ENCODE measurements at places on chromosomes 6 and 20.

DNA sequence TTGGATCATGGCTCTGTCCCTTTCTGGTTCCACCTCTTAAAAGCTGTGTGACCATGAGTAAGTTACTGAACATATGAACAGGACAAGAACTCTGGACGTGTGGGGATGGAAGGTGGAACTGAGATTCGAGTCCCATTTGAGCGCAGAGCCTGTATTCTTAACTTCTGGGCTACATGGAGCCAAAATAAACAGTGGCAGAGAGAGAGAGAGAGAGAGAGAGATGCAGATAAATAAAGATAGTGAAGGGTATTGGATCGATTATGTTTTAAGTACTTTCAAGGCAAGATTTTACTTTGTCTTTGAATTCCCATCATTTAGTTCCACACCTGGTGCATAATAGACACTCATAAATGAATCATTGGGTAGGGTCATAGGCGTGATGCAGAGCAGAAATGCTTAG, 39.7 kb downstream of the SLC35D3 start:
- DNase-seq, result no peak

- no peak for DNase-seq
These were observed 241.1 kb upstream of the TSHZ2 start for GRCh38 chr20:52731093-52731492.

GRCh38 chr6:14822012-14822553, 423.8 kb upstream of the JARID2 start:
- no peak for DNase-seq

DNA sequence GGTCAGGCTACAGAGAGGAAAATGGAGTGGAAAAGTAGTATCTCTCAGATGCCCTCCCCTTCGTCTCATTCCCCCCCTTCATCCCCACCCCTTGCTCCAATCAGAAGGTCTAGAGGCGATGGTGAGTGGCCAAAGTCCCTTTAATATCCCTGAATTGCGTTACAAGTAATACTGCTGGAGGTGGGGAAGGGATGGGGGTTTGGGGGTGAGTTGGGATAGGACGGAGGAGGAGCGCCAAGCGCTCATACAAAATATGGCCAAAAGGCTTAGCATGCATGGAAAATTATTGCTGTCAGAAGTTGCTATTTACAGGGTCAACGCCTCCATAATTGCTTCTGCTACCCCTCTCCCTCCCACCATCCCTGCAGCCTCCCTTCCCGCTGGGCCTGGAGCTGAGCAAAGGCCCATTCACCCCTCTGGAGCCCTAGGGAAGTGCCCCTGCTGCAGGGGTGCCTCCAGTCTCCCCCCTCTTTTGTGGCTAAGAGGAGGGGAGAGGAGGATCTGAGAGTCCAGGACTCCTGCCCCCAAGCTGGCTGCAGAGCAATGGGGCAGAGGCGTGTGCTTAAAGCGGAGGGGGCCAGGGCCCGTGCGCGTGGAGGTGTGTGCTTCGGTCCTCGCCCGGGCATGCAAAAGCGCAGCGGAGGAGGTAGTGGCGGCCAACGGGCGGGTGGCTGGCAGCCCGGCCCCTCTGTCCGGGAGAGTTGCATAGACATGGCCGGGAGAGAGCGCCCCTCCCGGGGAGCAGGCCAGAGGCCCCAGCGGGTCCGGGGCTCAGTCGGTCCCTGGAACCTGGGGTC, 8.7 kb upstream of the SRXN1 start:
- DNase-seq, result no peak

DNA sequence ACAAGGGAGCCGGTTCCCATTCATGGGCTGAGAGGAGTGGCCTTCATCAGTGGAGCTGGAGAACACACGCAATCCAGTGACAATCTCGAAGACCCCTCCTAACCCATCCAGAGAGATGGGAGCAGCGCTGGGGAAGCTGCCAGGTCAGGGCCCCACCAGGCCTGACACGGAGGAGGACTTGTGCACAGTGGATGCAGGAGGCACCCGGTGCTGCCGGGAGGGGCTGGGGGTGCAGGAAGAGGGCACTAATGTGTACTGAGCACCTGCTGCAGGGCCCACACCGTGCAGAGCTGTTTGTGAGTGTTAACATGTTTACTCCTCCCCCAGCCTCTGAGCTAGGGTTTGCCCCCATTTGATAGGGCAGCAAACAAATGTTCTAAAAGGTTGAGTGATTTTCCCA, 43.8 kb upstream of the GPR6 start:
- DNase-seq, result no peak

DNA sequence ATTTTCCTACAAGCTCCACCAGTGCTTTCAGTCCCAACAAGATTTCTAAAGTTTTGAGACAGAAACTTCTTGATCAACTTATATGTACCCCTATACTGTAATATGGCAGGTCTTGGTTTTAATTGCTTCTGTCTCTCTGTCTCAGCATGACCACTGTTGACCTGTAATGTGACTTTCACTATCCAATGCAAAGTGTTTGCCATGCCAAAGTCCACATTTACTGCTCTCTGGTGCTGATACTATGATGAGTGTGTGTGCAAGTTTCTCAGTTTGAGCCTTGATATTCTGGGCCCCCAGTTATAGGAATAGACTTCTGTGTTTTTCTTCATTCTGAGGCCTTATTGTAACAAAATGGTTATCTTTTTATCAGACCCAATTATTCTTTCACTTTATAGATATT, 45.8 kb downstream of the OR2J2 start:
- no peak for DNase-seq

- no peak for DNase-seq
These were observed 988 bp downstream of the TIAM2 start for GRCh38 chr6:154996016-154996590.

- no peak for DNase-seq
These were observed 9.0 kb upstream of the MRGBP start for GRCh38 chr20:62787321-62787720.

- no peak for DNase-seq
These were observed 121.3 kb upstream of the NHSL1 start for GRCh38 chr6:138620630-138621029.

GRCh38 chr6:166554316-166554715, 32.2 kb downstream of the RAMACL start:
- no peak for DNase-seq

- no peak for DNase-seq
These were observed 56.4 kb downstream of the ADTRP start for GRCh38 chr6:11722220-11722619.

GRCh38 chr6:121216928-121217327, 117.4 kb downstream of the TBC1D32 start:
- DNase-seq, result no peak

- DNase-seq, result no peak
These were observed 2.5 kb downstream of the PPDPF start for GRCh38 chr20:63522981-63523611.

GRCh38 chr20:20740541-20740940, 28.1 kb upstream of the RALGAPA2 start:
- DNase-seq, result no peak

- DNase-seq, result no peak
These were observed 2.2 kb upstream of the SIRT5 start for GRCh38 chr6:13572240-13572639.

DNA sequence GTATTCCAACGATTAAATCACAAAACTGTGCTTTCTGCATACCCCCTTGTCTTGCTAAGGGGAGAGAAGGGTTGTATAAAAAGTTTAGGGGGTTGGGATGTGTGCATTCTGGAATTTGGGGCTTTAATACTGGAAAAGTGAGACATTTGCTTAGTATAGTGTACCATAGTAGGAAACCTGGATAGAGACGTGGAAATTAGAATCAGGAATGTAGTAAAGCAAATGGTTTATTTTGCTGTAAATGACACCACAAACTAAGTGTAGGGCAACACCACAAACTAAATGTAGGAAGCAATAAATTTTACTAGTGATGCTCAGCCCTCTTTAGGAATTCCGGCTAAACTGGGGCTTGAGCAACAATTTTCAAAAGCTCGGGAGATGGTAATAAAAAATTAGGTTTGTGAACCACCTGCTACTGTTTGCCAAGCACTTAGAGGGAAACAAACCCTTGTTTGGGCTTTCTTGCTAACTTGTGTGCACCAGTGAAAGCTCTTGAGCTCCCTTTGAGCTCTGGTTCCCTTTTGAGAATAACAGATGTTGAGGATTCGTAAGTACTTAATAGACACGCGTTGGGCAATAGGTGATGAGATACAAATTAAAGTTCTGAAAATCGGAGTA, 13.8 kb downstream of the BRD2 start:
- no peak for DNase-seq

- DNase-seq, result no peak
These were observed 110.1 kb upstream of the SIM1 start for GRCh38 chr6:100574836-100575235.

DNA sequence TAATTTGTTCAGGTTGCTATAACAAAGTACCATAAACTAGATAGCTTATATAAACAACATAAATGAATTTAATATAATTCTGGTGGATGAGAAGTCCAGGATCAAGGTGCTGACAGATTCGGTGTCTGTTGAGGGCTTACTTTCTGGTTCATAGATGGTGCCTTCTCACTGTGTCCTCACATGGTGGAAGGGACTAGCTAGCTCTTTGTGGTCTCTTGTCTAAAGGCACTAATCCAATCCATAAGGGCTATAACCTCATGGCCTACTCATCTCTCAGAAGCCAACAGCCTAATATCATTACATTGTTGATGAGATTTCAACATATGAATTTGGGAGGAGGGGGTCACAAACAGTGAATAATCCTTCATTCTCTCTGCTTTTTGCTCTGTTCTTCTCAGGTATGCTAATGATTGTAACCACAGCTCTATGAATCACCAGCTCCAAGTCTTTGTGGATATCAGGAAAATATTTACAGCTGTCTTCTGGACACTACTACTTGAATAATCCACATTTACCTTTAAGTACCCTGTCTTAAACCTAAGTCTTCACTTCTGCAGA, 122.3 kb downstream of the NKAIN2 start:
- no peak for DNase-seq

DNA sequence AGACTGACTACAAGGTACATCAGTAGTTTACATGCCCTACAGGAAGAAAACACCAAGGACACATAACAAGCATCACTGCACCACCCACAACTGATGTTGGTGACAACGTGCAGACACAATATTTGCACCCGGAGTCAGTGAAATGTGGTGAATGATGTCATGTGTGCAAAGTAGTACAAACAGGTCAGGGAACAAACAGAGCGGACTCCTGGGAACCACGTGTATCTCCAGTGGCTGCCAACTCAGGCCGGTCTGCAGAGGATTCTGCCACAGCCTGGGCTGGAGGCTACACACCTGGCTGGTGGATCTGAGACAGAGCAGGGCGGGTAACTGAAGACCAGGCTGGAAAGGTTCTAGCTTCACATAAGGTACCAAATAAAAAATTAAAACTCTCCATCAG, 28.2 kb upstream of the RPS6KA2 start:
- DNase-seq, result no peak

GRCh38 chr6:106417572-106418147, 57.1 kb downstream of the CRYBG1 start:
- no peak for DNase-seq

DNA sequence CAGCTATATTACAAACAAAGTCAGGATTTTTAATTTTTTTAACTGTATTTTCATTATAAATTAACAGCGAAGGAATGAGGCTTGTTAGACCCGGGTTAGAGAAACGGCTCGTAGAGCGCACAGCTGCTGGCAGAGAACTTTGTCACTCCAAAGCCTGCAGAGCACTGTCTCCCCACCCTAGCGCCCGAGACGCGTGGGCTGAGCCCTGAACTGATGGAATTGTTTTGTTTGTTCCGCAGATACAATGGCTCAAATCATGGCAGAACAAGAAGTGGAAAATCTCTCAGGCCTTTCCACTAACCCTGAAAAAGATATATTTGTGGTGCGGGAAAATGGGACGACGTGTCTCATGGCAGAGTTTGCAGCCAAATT, 810 bp downstream of the LAMP5 start:
- DNase-seq, result no peak

DNA sequence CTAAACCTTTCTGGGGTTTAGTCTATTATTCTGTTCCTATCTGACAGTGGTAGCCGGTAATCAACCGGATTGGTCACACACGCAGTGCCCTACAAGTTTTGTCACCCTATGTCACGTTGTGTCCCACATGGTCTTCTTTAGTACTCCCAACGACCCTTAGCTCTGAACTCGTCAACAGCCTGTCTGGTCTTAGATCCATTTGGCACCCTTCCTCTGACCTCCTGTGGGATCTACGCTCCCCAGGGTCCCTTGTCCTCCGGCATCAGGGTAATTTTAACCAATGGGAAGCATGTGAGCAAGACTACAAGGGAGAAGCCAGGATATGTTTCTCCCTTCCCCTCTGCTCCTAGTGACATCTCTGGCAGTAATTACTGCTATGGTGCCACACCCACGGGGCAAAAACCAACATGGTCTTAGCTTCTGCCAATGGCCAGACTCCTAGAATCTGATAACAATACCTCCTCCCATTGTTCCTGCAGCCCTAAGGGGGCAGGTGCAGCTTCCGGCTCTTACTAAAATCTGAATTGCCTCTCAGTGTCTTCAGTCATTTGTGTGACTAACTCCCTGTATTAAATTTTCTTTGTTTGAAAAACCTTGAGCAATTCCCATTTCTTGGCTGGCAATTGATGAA, 56.6 kb downstream of the MAFB start:
- DNase-seq, result no peak

GRCh38 chr6:13992417-13993055, 67.8 kb downstream of the RNF182 start:
- no peak for DNase-seq

DNA sequence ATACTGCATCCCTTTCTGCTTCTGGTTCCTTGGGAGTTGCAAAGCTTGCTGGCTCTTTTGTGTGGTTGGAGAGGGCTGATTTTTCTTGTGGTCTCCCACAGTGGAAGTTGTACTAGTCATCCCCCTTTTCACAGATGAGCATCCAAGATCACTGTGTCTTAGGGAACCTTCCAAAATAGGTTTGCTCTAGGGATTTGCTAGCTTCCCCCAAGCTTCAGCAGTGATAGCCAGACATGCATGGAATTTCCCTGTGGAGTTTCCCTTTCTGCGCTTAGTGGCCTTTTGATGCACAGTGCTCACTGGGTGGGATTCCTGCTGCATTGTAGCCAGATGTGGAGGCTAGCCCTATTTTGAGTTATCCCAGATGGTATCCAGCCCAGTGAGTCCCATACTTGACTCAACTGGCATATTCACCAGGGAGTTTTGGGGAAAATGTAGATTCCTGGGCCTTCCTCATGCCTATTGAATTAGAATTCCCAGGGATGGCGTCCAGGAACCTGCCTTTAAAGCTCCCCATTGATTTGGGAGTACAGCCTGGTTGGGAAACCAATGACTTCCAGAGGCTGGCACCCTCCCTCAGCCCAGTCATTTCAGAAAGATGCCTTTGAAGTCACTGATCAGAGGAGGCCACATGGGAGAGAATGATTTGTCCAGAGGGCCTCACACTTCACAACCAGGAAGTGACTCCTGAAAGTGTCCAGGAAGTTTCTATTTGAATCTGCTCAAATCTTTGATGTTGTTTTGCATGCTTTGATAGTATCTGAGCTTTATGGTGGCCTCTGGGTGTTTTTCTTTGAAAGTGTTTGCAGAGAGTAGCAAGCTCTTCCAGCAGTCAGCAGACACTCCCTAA, 25.9 kb downstream of the PPARD start:
- peak; percentile 82 for DNase-seq

GRCh38 chr6:111468329-111469012, 14.5 kb downstream of the REV3L start:
- DNase-seq, result no peak

GRCh38 chr6:113662688-113663333, 194.3 kb upstream of the MARCKS start:
- DNase-seq, result no peak

- no peak for DNase-seq
These were observed 37.1 kb upstream of the F13A1 start for GRCh38 chr6:6357530-6357929.

- DNase-seq, result no peak
These were observed 555 bp upstream of the ZBTB46 start for GRCh38 chr20:63831646-63831992.
